Left renal pelvis (tissue), 4 donors: ENCODE measurements at places on chromosomes 6 and 20. TPM values are rescaled to one million over a fixed set of nuclear protein-coding genes. Genes with fewer than 3 reads are reported as not detected.

- DNase-seq, result no peak
These were observed 81.1 kb downstream of the PLCG1 start for GRCh38 chr20:41218466-41218865.

DNA sequence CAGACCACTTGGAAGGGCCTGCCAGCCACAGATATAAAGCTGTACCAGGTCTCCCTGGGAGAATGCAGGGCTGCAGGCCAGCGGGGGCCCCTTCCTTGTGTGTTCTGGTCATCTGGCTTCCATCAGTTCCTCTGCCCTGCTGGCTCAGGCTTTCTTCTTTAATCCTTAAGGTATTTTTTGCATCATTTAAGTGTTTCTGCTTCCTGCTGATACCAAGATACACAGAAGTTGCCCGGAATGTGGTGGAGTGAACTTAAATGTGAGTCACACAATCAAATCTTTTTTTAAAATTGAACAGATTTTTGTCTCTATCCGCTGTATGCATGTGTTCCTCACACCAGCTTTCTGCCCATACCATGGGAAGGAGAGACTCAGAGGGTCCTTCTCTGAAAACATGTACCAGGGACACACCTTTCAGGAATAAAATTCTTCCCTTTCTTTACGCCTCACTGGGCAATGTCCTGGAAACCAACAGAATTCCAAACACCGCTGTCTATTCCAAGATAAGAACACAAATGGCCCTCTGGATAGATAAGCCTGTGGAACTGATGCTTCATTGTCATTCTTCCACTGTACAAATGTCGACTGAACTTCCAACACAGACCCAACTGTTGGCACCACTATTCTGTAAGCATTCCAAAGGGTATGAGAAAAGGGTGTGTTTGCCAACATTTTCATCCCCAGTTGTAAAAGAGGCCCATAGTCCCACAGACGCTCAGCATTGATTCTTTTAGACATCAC, 206.2 kb upstream of the MYLIP start:
- no peak for DNase-seq

DNA sequence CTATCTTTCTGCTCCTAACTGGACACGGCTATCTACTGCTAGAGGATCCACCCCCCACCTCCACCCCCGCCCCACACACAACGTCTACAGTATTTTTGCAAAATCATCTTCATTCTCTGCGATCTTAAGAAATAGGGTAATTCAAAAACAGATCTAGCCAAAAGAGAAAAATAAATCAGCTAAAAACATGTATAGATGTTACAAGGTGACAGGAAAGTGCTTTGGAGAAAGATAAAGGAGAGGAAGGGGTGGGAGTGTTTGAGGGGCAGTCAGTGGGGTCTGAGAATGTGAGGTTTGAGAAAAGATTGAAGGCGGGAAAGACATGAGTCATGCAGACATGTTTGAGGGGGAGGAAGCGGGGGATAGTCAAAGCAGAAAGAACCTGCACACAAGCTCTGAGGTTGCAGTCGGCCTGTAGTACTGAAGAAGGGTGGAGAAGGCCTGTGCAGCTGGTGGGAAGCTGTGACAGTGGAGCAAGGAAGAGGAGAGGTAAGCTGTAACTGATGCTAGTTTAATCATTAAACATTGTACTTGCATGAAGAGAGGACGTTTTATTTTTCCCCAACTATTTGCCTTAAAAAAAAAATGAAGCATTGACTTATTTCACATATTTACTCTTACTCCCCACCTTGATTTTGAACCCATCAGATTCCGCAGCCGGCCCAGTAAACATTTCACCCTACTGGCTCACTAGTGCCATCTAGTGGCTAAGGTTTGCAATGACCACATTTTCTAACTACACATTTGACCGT, 332.6 kb downstream of the ADGRB3 start:
- peak; percentile 27 for DNase-seq

- no peak for DNase-seq
These were observed 16.3 kb upstream of the ARFGEF3 start for GRCh38 chr6:138145402-138145801.

GRCh38 chr6:32968867-32969684, 682 bp downstream of the BRD2 start:
- DNase-seq, result peak; percentile 66

- no peak for DNase-seq
These were observed 76.7 kb downstream of the CEP162 start for GRCh38 chr6:84150705-84151104.

- no peak for DNase-seq
These were observed 248.2 kb downstream of the KHDC1L start for GRCh38 chr6:72977114-72977513.

DNA sequence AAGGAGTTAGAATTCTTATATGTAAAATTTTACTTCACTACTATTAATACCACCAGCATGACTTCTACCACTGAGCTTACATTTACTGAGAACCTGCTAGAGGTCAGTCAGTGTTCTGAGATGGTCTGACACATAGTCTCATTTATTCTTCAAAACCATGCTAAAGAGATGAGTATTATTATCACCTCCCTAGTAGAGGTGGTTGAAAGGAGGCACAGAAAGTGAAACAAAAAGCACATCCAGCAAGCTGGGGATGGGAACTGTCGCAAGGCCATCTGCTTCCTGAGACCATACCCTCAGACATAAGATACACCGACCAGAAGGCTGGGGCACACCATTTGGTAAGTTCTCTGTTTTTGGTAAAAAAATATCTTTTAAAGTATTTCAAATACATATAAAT, 137.7 kb downstream of the INSM1 start:
- no peak for DNase-seq

DNA sequence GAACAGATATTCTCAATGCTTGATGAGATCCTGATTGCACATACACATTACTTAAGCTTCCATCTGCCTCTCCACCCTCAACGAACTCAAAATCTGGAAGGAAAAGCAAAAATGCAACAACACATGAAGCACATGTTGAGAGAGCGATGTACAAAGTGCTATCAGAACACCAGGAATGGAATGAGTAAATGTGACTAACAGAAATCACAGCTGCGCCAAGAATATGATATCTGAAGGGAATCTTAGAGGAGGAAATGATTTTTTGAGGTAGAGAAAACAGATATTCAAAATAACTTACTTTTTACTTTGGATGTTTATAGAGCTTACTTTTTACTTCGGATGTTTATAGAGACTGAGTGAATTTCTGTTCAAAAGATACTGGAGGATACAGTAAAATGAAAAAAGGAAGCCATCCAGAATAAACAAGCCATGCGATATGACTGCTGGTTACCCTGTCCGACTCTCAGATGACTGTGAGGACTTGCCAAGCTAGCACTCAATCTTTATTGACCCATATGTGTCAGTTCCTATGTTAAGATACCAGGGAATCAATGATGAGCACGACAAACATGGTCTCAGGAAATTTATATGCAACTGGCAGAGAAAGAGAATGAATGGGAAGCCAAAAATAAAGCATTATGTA, 102.0 kb downstream of the SMLR1 start:
- no peak for DNase-seq

AKIRIN2 gene
- 61.8 TPM for polyA plus RNA-seq

GPLD1 gene
- 2.6 TPM for polyA plus RNA-seq

MAFB gene
- 19.3 TPM for polyA plus RNA-seq
